ENCODE measurements at places on chromosomes 12 and 14.

- DNase-seq = peak; percentile 36
Measured at GRCh38 chr12:121005346-121005815, 10.9 kb downstream of the C12orf43 start.

DNA sequence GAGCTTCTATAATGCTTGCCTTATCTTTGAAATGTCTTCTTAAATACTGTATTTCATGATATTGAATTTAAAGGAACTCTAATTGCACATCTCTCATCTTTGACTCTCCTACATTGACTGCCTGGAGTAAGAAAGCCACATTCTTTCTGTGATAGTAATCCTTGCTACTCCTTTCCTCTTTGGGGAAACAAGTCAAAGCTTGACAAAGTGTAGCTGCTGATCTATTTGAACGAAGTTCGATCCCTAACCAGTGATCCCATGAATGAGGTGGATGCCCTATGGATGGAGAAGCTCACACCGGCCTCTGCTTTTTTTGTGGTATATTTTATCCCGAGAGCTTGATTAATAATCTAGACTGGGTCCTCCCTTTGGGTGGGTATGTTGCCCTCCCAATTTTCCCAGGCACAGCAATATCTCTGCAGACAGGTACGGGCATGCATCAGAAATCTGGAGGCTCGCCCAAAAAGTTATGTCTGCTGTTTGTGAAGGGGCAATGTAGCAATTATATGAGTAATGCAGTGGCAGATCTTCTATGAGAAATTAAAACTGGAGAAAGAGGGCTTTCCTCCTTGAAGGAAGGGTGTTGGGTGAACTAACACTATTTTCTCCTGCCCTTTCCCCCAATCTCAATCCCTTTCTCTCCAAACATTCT lies 163.0 kb upstream of the FRMD6 start:
- DNase-seq = no peak

- no peak for DNase-seq
Measured at GRCh38 chr14:105486163-105486973, at the start of gene CRIP1. Gene CRIP1 (plus strand): TSS chr14:105486886. CDS start chr14:105487260, 374 bp downstream.

DNA sequence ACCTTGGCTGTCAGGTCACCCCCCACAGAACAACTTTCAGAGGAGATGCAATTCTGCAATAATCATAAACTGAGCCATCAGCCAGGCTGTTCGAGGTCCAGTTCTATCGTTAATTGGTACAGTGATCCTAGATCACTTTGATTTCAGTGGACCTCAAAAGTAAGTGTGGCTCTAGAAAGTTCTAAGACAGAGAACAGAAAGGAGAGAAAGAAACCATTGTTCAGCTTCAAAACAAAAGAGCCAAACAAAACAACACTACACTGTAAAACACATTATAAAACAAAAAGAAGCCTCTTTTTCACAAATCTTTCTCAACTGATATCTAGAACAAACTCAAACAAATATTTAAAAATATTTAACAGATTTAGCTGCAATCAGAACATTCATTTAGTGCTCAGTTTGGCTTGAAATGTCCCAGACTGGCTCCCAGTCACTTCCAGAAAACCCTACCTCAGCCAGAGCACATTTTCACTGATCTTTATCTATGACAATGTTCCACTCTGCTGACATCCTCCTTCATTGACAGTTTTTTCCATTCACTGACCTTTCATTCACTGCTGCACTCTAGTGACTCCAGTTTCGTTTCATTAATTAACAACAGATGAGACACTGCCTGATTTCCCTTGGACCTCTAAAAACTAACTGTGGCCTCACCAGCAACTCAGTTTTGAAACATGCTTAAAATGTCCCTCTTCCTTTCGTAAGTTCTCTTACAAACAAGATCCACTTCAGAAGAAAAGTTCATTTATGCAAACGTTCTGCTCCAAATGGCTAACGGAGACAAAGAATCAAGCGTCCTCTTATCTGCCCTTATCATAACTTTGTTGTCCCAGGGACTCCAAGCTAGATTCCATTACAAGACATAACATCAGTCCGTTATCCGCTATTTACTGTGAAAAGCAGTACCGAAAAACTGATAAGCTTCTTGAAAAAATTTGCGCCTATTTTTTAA lies 56.8 kb downstream of the DUSP16 start:
- no peak for DNase-seq

DNA sequence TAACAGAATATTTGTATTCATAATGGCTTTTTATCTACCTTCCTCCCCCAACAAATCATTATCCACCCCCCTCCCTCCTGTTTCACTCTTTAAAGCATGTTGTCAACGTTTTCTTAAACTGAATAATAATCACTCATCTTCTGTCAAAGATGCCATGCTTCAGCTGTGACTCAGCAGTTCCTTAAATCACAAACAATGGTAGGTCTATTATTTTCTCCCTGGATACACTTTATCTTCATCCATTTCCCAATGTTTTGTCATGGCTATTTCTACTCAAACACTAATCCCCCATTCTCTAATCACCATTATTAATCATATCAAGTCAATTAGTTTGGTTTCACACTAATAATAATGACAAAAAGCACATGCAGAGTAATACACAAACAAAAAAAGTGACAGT lies 6.5 kb downstream of the CLEC12B start:
- DNase-seq = no peak

DNA sequence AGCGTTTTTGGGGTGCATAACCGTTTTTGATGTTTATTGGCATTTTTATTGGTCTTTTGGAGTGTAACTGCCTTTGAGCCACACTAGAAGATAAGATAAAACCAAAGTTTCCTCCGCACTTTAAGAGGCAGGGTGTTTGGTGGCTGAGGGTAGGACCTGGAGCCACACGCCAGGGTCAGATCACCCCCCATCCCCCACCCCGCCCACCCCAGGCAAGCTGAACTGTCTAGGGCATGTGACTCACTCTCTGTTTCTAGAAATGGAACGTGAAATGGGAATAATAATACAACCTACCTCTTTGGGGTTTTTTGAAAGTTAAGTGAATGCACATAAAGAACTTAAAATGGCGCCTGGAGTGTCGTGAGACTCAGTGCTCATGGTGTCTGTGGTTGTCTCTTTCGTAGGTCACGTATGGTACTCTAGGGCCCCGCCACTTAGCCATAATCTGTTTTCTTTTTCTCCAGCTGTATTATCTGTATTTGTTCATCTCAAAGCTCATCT lies 56.0 kb downstream of the PPP2R5C start:
- DNase-seq = no peak

GRCh38 chr14:94682736-94683135 lies 70.5 kb downstream of the SERPINA3 start:
- DNase-seq = no peak

- peak; percentile 75 for DNase-seq
Measured at GRCh38 chr12:1661553-1662335, 29.1 kb upstream of the ADIPOR2 start.

DNA sequence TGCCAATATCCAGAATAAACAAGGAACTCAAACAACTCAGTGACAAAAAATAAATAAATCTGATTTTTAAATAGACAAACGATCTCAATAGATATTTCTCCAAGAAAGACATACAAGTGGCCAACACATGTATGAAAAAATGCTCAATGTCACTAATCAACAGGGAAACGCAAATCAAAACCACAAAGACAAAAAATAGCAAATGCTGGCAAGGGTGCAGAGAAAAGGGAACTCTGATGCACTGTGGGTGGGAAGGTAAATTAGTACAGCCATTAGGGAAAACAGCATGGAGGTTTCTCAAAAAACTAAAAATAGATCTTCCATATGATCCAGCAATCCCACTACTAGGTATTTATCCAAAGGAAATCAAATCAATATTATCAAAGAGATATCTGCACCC lies 3.5 kb upstream of the EIF5 start:
- no peak for DNase-seq

GRCh38 chr12:120814203-120814902 lies 88.7 kb downstream of the ACADS start:
- DNase-seq = no peak

DNA sequence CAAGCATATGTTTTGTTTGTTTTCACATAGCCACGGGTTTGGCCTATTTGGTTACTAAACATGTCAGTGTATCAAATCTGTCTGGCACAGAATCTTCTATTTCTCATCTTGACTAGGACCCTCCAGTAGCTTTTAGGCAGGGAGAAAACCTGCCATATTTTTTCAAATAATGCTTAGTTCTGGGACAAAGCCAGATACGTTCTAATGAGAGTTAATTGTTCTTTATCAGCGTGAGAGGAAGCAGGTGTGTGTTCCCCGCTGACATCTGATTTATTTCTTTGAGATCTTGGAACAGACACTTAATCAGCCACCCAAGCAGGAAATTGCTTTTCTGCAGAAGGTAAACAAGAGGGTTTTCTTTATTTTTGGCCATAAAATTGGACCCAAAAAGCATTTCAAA lies 54.8 kb downstream of the GOLGA5 start:
- DNase-seq = no peak

DNA sequence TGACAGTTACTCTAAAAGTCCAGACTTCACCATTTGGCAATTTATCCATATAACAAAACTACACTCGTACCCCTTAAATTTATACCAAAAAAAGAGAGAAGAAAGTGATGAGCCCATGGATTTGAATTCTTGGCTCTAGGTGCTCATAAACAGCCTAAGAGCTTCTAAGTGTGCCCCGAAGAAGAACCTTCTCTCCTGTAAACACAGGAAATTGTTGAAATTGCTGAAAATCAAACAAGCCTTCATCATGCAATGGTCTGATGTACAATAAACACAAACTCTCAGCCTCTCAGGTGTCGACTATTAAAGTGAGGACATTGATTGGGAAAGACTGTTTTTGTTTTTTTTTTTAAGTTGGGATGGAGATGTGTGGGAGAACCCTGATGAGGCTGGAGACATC lies 21.8 kb downstream of the PDE6H start:
- no peak for DNase-seq

- DNase-seq = no peak
Measured at GRCh38 chr12:3673981-3674708, 78.8 kb downstream of the CRACR2A start.

DNA sequence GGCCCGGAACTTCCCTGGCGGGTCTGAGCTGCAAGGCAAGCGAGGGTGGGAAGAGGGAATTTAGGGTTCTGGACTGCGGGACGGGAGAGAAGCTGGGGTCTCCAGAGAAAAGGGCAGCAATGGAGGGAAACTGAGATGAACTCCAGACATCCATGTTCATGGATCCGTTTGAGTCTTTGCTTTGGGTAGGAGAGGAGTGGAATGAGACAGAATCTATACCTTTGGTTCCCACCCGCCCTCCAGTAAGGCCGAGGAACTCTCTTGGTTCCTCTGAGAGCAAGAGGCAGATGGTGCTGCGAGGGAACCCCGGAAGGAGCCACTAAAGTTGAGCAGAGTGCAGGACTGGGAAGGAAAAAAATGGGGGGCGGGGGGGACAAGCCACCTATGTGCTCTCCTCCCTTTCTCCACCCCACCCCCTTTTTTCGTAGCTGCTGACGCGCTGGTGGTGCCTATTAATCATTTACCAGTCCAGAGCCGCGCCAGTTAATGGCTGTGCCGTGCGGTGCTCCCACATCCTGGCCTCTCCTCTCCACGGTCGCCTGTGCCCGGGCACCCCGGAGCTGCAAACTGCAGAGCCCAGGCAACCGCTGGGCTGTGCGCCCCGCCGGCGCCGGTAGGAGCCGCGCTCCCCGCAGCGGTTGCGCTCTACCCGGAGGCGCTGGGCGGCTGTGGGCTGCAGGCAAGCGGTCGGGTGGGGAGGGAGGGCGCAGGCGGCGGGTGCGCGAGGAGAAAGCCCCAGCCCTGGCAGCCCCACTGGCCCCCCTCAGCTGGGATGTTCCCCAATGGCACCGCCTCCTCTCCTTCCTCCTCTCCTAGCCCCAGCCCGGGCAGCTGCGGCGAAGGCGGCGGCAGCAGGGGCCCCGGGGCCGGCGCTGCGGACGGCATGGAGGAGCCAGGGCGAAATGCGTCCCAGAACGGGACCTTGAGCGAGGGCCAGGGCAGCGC lies 1.2 kb downstream of the SSTR1 start:
- no peak for DNase-seq

DNA sequence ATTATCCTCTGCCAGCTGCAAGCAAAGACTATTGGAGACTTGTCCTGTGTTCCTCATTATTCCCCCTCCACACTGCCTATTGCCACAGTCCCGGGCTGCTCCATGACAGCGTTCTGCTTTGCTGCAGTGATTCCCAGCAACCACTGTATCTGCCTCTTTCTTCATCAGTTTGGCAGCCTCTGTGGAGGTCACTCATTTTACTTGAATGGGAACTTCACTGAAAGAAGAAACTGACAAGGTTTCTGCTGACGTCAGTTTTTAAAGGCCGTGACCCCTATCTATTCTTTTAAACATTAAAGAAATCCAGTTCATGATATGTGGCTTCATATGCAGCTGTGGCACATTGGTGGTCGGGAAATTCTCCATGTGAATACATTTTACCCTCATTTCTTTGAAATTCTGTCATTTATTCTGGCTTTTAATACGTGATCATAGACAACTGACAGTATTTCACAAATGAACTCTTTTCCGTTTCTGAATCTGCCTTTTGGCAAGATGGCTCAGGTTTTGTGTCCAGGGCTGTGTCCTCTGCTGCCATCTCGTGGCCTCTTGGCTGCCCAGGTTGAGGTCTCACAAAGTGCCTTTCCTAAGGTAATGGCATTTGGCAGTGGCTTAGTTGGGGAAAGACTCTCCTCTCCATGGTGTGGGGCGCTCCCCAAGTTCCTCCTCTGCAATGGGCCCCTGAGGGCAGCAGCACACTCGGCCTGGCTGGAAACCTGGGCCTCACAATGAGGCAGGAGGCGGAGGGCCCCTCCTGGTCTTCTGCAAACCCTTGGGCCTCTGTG lies 5.8 kb downstream of the TMEM253 start:
- peak; percentile 65 for DNase-seq

DNA sequence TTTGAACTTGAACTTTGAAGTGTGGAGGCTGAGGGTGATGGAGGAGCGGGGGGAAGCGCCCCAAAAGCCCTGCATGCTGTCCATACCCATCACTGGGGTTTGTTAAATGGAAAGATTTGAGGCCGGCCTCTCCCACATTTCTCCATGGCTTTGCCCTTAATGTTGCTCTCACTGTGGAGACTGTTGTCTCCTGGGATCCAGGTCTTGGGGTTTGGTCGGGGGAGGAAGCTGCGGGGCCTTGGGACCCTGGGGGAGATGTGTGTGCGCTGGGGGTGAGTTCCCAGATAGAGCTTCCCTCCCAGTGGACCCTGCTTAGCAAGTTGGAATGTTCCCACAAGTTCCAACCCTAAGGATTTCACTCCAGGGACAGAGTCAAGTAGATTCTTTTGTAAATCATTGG lies 28.0 kb upstream of the LRTM2 start:
- no peak for DNase-seq

- DNase-seq = no peak
Measured at GRCh38 chr12:115303723-115304309, 619.8 kb upstream of the TBX3 start.

All from stimulated activated CD4-positive, alpha-beta T cell treated with anti-CD3 and anti-CD28 coated beads, Interleukin-12 subunit alpha, Interleukin-12 subunit beta, amount 100 ng/mL, for 48 hours (primary cell).